ENCODE measurements at places on chromosomes 3 and 15. TPM values are rescaled to one million over a fixed set of nuclear protein-coding genes. Genes with fewer than 3 reads are reported as not detected.

PPP1R14D gene
- 1.5 TPM for total RNA-seq

GADL1 gene
- total RNA-seq: 1.9 TPM

PRICKLE2 gene
- 23.2 TPM for total RNA-seq

SI gene
- total RNA-seq: 2.0 TPM

ACSBG1 gene
- total RNA-seq: 0.18 TPM

CGGBP1 gene
- 96.3 TPM for total RNA-seq

SYNM gene
- 1.1 TPM for total RNA-seq

CCDC191 gene
- total RNA-seq: 15.6 TPM

C3orf85 gene
- total RNA-seq: not detected

SLC2A2 gene
- 1.5 TPM for total RNA-seq

PLSCR2 gene
- total RNA-seq: 0.44 TPM
